ENCODE measurements at places on chromosomes 6 and 20. TPM values are rescaled to one million over a fixed set of nuclear protein-coding genes. Genes with fewer than 3 reads are reported as not detected.

LRRC73 gene
- total RNA-seq: 1.4 TPM

BCAS1 gene
- 42.4 TPM for total RNA-seq

DNAH8 gene
- total RNA-seq: not detected

COL9A1 gene
- not detected for total RNA-seq

KIF13A gene
- total RNA-seq: 24.4 TPM

KHDRBS2 gene
- not detected for total RNA-seq

TBX18 gene
- total RNA-seq: not detected

SOBP gene
- 0.08 TPM for total RNA-seq

TGM3 gene
- not detected for total RNA-seq

APOM gene
- 1.8 TPM for total RNA-seq

CAPN11 gene
- not detected for total RNA-seq

LPA gene
- not detected for total RNA-seq

TNF gene
- total RNA-seq: 0.08 TPM

MICB gene
- 0.66 TPM for total RNA-seq

RAB44 gene
- not detected for total RNA-seq

MEP1A gene
- not detected for total RNA-seq

ULBP3 gene
- 8.4 TPM for total RNA-seq

NR2E1 gene
- not detected for total RNA-seq

CST5 gene
- not detected for total RNA-seq

DSP gene
- 29.7 TPM for total RNA-seq

TRMT6 gene
- total RNA-seq: 15.5 TPM

FKBP1C gene
- 0.08 TPM for total RNA-seq

GINS1 gene
- total RNA-seq: 21.1 TPM

MYLK2 gene
- total RNA-seq: 0.41 TPM

SLC22A16 gene
- not detected for total RNA-seq

SMLR1 gene
- total RNA-seq: not detected

CDH26 gene
- total RNA-seq: 0.13 TPM

PPP1R3G gene
- 0.03 TPM for total RNA-seq

SLA2 gene
- not detected for total RNA-seq

TMEM244 gene
- total RNA-seq: not detected

GSTA1 gene
- total RNA-seq: not detected

CGA gene
- total RNA-seq: not detected

MMP24OS gene
- 31.6 TPM for total RNA-seq

SLC12A5 gene
- total RNA-seq: not detected

DLL1 gene
- 2.2 TPM for total RNA-seq

TPBG gene
- 12.3 TPM for total RNA-seq

FAM162B gene
- not detected for total RNA-seq

MAK gene
- total RNA-seq: not detected

NRSN1 gene
- total RNA-seq: not detected

PTCHD4 gene
- total RNA-seq: not detected

TENT5A gene
- 3.9 TPM for total RNA-seq

LHFPL5 gene
- 0.16 TPM for total RNA-seq

EEF1A2 gene
- total RNA-seq: 29.8 TPM

TRIM40 gene
- not detected for total RNA-seq

CLVS2 gene
- not detected for total RNA-seq

OTOR gene
- not detected for total RNA-seq

CRIP3 gene
- not detected for total RNA-seq

MUCL3 gene
- total RNA-seq: 0.08 TPM

MPIG6B gene
- total RNA-seq: not detected

KIFC1 gene
- 67.5 TPM for total RNA-seq

HEY2 gene
- total RNA-seq: not detected

HMGN4 gene
- total RNA-seq: 26.3 TPM

F13A1 gene
- not detected for total RNA-seq

HSPA1A gene
- 379 TPM for total RNA-seq
